ENCODE measurements at places on chromosomes 6 and 20. TPM values are rescaled to one million over a fixed set of nuclear protein-coding genes. Genes with fewer than 3 reads are reported as not detected.

DNA sequence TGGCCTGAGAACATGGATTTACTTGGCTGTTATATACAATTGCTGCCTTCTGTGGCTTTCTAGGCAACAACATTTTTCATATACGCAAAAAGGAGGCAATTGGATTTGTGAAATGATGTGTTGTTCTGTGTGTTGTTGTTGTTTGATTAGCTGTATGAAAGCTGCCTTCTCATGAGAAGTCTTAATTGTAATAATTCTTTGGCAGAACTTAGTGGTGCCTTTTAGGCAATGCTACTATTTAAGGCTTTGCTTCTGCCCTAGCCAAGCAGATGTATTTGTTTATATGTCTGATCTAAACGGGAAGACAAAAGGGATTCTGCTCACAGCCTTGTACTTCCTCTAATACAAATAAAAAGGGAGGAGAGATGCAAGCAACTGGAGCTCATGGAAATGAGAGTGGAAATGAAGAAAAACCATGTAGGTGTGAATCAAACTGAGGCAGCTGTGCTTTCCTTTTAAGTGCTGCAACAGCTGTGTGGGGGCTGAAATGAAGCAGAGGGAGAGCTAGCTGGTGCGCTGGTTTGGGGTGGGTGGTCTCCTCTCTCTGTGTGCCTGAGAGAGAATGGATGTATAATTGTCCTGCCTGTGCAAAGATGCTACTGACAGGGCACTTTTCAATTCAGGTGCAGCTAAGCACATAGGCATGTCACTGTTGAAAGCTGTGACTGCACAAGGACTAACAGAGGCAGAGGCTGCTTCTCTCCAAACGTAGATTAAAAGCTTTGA lies 386.9 kb upstream of the MAN1A1 start:
- no peak for DNase-seq

DNA sequence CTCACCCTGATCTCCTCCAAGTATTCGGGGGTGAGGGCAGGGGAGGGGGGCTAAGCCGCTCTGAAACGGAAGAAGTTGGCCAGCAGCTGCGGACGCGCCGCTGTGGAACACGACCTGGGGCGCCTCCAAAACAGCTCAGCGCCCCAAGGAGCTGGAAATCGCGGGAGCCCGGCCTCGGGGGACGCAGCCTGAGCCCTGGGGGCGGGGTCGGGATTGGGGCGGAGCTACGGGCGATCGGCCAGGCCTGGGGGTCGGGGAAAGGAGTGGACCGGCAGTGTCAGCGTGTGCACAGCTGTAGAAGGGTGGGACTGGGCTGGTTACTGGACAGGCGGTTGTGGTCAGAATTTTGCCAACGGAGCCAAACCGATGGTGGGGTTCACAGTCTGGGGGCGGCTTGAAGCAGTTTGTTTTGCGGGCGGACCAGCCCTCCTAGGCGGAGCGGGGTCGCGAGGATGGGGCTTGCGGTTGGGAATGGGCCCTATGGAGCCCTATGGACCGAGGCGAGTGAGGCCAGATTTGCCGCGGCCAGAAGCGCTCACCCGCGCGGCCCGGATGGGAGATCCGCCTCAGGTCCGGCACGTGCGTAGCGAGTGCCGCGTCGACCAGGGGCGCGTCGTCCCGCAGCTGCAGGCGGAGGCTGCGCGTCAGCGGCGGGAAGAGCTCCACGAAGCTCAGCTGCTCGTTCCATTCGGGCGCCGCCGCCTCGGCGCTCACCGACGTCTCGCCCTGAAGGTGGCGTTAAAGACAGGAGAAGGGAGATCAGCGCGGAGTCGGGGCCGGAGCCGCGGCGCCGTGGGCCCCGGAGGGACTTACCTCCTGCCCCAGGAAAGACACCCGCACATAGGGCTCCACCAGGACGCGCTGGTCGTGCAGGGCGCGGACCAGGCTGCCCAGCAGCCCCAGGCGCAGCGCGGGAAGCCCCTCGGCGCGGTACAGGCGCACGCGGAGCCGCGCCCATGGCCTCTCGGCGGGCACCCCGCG lies 14.3 kb upstream of the SPAG4 start:
- peak; percentile 92 for DNase-seq

DNA sequence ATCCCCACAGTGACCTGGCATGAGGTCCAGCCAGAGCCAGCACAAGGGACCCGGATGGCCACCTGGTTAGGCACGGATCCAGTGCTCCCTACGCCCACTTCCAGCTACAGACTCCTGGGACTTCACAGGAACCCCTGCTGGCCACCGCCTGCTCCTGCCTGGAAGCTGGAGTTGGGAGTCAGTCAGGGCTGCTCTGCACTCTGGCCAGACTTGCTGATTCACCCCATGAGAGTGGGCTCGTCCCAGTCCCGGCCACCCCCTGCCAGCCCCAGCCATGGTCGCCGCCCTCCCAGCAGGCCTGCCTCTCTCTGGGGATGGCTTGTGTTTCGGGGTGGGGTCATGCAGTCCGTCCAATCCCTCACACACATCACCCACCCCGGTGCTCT lies 125.8 kb downstream of the DLL1 start:
- peak; percentile 86 for DNase-seq

GRCh38 chr6:134992155-134992554 lies 42.3 kb upstream of the ALDH8A1 start:
- DNase-seq = no peak

DNA sequence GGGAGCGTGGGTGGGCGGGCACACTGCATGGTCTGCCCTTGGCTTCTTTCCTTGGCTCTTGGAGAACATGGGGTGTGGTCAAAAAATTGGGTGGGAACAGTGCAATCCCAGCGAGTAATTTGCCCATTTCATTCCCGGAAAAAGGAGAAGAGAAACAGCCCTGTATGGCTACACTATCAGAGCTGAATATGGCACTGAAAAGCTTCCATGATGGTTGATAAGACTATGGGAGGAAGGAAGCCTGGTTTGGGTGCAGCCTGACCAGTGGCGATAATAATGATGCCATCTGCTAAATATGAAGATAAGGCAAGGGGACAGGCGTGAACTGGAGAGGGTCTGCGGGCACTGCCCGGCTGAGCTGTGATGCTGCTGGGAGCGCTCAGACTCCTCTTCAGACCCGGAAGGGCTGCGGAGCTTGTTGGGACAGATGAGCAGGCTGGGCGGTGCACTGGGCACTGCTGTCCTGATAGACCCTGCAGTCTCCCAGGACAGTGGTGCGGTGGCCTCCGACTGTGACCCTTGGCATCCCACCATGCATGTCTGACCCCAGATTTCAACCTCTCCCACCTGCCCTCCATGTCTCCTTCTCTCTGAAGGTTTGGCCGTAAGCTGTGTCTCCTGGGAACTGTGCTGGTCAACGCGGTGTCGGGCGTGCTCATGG lies 10.2 kb downstream of the SLC22A1 start:
- no peak for DNase-seq

DNA sequence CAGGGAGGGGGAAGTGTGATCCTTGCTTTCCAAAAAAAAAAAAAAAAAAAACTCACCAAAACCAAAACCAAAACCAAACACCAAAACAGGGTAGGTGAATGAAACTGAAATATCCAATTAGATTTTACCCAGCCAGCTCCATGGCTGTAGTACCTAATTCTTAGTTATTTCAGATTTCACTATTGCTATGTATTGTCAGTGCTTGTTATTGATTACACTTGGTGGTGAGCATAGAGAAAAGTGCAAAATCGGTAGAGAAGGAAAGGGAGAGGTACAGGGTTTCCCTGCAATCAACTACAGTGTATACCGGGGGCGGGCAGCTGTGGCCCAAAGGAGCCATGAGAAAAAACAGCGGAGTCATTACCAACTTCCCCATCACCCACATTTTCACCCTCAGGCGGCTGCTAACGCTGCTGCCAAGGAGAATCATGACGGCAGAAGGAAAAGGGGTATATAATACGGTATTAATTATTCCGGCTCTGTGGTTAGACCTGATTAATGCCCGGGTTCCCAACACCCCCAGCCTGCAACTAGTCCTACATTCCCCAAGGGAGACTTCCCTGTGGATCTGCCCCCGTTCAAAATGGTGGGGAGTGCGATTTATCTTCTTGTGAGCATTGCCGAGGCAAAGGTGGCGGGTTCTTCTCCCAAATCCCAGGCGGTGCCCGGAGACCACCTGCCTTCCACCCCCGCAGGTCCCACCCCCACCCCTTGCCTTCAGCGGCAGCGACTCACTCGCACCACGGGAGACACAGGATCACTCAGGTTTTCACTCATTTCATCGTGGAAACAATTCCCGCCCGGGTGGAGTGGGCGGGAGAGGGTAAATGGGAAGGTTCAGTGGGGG lies at the start of gene C6orf62:
Gene C6orf62 (minus strand): TSS at position 30 of the 847 bp plus-strand sequence. CDS start 486 bp downstream, outside the sequence.
- peak; percentile 79 for DNase-seq

DNA sequence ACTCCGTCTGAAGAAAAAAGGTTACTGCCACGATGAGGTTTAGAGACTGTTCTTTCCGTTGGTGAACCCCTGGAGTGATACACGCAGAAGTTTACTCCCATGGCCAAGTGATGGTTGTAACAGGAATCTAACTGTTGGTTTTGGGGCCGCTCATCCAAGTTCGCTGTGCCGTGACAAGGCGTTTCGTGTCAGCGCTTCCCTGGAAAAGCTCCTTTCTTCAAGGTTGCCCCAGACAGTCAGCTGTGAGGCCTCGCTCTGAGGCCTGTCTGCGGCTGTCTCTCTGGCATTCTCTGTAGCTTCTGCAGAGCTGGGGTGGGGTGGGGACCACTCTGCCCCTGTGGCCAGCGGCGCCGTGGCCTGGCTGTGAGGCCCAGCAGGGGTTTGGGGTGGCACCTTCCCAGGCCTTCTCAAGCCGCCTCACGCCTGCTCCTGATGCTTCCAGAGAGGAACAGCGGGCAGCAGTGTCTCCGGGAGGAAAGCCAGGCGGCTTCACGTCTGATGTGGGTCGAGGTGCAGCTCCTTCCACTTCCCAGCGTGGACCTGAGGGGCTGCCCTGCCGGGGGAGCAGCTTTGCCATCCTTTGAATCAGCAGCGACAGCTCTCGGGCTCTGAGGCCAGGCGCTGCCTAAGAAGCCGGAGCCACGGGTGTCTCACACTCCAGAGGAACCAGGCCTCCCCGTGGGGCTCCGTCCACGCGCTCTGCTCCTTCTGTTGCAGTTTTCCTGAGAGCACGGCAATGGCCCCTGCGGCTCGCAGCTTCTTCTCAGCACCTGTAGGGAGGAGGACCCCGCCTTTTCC lies 76.2 kb downstream of the SMOC2 start:
- peak; percentile 77 for DNase-seq

DNA sequence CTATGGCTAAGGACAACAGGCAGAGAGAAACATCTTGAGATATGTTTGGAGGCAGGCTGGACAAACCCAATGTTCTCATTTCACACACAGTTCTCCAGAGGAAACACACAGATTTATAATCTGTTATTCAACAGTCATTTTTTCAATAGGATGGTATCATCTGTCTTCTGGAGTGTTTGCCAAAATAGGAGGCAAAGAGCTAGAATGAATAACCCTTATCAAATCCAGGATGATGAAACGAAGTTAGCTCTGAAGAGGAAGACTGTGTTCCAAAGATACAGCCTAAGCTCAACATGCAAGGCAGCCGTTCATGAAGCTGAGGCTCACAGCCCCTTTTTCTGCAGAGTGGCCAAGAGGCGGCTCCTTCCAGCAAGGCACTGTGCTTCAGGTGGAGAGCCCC lies 70.8 kb downstream of the PPP1R3G start:
- no peak for DNase-seq

DNA sequence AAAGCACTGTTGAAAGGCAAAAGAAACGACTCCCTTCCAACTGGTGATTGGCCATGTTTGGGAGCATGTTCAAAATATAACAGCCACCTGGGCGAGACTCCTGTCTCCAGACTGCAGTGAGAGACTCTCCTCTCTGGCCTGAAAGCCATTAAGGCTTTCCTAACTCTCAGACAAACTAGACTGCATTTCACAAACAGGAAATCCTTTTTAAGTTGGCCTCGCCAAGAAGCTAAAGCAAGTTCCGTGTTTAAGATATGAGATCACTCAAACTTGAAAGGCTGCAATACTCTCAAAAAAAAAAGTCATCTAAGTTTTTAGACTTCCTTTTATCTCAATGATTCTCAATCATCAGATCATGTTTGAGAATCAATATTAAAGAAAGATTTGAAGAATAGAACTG lies 117.0 kb downstream of the TFAP2A start:
- DNase-seq = no peak

DNA sequence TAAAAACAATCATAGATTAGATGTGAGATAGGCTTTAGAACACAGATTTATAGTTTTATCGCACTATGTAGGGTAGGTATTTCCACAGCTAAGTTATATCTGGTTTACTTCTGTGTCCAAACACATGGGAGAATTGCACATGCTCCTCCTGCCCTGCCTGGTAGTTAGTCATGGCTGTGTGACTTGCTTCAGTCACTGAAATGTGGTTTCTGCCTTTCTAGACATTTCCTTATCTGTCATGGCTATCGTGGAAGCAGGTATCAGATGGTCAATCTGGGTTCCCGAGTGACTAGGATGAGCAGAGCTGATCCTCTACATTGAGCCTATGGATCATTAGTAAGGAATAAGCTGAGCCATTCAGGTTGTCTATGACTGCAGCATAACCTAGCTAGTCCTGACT lies 117.8 kb upstream of the GMDS start:
- DNase-seq = no peak

- no peak for DNase-seq
Observed at GRCh38 chr6:151317995-151318365, 73.4 kb downstream of the ZBTB2 start.

DNA sequence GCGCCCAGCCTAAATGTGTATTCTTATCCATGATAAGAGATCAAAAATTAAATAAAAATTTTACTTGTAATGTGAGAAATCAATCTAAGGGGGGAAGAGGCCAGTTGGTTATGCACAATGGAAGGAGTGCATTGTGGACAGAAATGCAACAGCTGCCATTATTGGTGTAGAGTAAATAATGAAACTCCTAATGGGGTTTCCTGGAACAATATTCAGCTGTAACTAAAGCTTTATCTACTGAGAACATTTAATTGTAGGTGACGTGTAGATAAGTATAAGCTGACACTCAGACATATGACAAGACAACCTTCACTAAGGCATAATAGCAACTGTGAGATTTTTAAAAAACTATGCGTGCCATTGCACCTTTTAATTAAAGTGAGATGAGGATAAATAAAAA lies 71.4 kb downstream of the CEP57L1 start:
- no peak for DNase-seq

DNA sequence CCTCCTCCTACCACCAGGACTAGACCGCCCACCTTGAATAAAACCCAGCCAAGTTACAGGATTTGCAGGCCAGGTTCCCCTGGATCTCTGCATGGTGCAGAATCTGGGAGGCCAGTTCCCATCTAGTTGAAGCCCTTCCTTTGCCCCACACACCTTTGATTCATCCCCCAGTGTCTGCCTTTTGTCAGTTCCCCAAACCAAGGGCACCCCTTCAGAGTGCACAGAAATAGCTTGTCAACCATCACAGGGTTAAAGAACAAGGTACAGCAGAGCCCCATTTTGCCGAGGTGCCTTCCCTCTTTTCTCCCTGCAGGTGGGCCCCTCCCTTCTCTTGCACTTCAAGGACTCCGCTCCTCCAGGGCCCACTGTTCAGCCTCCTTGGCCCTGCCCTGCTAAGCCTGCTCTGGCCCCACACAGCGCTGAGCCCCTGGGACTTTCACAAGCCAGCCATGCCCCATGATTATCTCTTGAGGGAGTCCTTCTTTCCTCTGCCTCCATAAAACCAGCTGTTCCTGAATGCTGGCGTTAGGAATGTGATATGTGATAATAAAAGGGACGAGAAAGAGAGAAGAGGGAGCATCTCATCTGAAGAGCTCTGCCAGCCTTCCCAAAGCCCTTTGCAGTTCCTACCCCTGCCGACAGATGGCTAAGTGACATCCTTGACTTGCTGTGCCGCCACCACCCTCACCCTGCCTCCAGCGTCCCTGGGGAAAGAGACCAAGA lies 280.3 kb downstream of the CDC5L start:
- no peak for DNase-seq

- no peak for DNase-seq
Observed at GRCh38 chr6:4612636-4613171, 163.5 kb upstream of the CDYL start.

The GDAP1L1 gene
- not detected for total RNA-seq

The SYNDIG1 gene
- total RNA-seq = 6.2 TPM

The ACTL10 gene
- total RNA-seq = 1.2 TPM

The TSHZ2 gene
- 24.9 TPM for total RNA-seq

The FNDC11 gene
- total RNA-seq = 0.57 TPM
